Non-pigmented ciliary epithelial cell (primary cell): ENCODE measurements at places on chromosomes 7 and 10.

DNA sequence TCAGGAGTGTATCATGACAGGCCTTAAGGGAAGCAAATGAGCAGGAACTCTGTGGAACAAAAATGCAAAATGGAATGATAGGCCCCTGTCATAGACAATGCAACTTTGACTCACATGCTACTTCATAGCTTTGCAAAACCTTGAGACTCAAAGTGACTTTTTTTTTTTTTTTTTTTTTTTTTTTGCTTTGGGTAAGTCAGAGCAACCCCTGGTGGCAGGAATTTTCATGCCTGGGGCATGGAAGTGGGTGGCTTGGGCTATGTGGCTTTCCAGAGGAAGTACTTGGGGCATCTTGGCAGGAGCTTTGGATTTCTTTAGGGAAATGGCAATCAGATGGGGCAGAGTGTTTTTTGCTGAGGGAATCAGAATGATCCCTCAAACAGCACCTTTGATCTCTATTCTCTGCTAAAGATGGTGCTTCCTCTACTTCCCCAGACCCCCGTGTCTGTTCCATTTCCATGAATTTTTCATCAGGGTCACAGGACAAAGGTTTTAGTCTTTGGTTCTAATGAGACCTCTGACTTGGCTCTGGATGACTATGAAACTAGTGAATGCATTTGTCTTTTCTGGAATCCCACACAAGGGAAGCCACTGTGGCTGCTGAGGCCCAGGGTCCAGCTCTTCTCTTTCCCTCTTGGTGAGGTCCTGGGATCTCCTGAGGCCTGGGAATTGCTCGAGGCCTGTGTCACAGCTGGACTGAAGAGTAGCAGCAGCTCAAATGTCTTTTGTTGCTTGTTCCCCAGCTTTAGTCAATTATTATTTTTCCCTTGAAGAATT lies 62.8 kb downstream of the TACC2 start:
- no peak for DNase-seq

DNA sequence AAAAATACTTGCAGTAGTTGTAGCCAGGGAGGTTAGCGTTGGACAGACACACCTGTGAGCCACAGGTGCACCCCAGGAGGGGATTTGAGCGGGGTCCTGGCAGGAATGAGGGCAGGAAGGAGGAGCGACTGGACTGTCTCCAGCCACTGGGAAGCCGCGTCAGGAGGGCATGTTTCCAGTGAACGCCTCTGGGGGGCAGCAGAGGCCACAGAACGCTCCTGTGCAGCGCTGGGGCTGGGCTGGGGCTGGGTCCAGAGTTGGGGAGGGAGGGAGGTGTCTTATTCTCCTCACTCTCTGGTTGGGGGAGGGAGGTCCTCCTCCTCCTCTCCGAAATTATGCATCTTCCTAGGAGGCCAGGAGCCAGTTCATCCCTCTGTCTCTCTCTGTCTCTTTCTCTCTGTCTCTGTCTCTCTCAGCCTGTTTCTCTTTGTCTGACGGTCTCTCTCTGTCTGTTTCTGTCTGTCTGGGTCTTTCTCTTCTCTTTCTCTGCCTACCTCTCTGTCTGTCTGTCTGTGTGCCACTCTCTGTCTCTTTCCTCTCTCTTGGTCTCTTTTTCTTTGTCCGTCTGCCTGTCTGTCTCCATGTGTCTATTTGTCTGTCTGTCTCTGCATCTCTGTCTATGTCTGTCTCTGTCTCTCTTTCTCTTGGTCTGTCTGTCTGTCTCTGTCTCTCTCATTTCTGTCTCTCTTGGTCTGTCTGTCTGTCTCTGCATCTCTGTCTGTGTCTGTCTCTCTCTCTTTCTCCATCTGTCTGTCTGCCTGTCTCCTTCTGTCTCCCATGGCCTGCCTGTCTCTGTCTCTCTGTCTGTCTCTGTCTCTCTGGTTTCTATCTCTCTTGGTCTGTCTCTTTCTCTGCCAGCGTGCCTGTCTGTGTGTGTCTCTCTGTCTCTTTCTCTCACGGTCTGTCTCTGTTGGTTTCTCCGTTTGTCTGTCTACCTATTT lies 9.9 kb upstream of the PSMG3 start:
- no peak for DNase-seq

DNA sequence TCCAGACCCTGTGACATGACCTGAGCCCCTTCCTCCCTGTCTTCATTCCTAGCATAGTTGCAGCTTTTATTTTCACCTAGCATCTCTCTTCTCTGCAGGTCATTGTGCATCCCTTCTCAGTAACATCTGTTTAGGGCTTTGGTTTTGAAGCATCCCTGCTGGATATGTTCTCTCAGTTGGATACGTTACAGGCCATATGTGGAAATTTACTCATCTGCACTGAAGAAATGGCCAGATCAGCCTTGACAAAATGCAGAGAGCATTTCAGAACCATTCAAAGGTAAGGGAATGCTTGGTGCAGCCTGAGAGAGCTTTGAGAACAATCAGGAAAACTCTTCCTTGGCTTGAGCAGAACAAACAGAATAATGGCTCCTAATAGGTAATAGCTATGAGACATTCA lies 647.0 kb downstream of the KCNMA1 start:
- DNase-seq = no peak

DNA sequence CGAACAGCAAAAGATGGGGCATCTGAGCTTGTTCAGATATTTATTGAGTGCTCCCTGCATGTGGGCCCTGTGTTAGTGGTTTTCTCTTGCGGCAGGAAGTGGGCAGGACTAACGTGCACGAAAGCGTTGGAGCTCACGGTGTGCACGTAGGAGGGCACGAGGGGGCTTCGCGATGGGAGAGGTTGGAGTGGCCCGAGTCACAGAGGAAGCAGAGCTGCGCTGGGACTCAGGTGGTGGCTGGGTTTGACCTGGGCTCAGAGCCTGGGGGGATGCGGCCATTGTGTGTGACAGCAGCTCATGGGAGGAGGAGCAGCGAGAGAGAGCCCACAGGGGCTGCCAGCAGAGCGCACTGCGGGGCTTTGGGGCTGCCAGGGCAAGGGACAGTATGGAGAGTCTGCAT lies 7.7 kb downstream of the ZSCAN25 start:
- DNase-seq = no peak

- DNase-seq = no peak
These were observed 150.8 kb downstream of the PFKFB3 start for GRCh38 chr10:6353526-6353925.

DNA sequence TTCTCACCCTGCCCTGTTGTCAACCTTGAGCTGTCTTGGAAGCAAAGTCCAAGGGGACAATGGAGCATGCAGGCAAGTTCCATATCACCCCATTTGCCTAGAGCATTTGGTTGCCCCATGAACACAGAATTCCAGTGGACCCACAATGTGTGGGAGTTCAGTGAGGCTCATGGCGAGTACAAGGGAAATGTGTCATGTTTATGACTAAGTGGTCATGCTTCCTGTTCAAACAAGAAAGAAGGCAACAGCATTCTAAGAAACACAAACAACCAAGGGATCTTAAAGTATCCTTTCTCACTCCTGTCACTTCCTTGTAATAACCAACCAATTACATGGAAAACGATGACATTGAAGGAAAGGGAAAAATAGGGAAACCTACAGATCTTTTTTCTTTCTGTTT lies 513.0 kb downstream of the INHBA start:
- peak; percentile 98 for DNase-seq

GRCh38 chr10:78706256-78706655 lies 362.5 kb upstream of the ZMIZ1 start:
- no peak for DNase-seq

DNA sequence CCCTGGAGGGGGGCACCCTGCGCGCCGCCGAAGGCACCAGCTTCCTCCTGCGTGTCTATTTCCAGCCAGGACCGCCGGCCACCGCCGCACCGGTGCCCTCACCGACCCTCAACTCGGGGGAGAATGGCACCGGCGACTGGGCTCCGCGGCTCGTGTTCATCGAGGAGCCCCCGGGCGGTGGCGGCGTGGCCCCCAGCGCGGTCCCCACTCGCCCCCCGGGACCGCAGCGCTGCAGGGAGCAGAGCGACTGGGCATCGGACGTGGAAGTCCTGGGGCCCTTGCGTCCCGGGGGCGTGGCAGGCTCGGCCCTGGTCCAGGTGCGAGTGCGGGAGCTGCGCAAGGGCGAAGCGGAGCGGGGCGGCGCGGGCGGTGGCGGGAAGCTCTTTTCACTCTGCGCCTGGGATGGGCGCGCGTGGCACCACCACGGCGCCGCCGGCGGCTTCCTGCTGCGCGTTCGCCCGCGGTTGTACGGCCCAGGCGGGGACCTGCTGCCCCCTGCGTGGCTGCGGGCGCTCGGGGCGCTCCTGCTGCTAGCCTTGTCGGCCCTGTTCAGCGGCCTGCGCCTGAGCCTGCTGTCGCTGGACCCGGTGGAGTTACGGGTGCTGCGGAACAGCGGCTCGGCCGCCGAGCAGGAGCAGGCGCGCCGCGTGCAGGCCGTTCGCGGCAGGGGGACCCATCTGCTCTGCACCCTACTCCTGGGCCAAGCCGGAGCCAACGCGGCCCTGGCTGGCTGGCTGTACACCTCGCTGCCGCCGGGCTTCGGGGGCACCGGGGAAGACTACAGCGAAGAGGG lies 594 bp downstream of the CNNM1 start:
- DNase-seq = no peak

GRCh38 chr10:51700228-51700817 lies 928 bp upstream of the CSTF2T start:
- no peak for DNase-seq

DNA sequence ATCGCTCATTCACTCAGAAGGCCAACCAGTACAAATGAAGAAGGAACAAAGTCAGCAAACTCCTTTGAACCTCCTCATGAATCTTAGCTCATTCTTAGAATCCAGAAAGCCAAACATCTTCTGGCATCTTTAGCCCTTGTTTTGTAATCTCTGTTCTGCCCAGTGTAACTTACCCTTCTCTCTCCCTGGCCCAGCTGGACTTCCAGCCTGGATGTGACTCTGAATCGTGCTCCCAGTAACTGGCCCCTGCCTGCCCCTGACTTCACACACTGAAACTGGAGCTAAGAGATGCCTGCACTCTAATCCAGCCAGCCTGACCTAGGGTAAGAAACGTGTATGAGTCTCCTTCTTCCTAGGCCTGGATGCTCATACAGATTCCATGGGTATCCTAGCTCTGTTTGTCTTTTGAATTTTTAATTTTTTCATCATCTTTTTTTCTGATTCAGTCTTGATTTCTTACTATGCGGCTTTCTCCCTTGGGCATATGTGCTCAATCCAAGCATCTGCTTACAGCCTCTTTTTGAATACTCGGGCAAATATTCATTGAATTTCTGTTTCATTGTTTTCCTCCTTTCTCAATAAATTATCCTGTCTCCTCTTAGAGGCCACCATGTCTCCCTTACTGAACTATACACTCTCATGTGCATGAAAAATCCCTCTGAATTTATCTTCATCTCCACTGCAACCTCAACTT lies 845.6 kb upstream of the AUTS2 start:
- no peak for DNase-seq

DNA sequence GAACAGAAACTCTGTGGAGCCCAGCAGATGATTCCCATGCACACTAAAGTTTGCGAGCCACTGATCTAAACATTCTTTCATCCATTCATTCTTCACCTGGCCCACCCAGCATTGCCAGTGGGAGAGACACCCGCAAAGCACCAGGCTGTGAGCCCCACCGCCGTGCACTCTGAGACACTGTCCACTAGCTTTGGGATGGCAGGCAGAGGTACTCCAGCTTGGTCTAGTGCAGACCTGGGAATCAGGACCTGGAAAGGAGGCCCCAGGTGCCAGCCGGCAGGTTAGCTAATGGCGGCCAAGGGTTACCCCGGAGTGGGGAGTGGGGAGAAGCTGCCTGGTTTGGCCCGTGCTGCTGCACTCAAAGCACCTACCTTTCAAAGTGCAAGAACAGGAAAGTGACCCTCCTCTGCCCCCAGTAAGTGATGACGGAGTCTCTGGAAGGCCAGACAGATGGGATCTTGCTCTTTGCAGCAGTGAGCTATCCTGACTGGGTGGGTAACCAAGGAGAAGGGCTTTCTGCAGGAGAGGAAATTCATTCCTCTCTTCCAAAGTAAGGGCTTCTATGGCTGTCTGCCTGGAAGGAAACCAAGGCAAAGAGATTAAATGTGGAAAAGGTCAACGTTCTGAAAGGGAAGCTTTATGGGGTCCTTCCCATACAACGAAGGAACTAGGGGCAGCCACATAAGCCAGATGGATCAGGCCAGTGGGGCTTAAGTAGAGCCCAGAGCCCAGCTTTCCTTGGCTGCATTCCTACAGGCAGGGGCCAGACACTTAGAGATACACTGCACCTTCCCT lies 74.2 kb upstream of the LRRC4 start:
- no peak for DNase-seq

DNA sequence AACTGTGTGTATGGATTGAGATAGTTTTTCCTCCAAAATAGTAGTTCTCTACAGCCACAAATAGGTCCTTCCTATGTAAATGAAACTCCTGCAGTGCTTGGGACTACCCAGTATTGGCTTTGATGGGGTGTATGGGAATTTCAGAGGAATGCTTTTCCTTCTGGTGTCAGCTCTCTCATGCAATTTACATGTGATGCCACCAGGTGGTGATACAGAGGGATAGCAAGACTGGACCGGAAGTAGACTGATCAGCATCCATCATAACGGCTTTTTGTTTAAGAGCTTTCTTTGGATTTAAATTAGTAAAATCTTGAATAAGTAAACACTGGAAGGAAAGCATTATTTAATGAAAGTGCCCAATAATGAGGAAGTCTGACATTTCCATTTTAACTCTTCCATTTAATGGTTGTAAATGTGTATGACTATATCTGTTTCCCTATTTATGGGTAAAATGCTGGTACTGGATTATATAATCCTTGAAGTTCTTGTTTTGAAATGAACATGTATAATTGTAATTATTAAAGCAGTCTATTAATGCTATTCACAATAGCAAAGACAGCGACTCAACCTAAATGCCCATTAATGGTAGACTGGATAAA lies 22.7 kb downstream of the DYNC1I1 start:
- DNase-seq = no peak

DNA sequence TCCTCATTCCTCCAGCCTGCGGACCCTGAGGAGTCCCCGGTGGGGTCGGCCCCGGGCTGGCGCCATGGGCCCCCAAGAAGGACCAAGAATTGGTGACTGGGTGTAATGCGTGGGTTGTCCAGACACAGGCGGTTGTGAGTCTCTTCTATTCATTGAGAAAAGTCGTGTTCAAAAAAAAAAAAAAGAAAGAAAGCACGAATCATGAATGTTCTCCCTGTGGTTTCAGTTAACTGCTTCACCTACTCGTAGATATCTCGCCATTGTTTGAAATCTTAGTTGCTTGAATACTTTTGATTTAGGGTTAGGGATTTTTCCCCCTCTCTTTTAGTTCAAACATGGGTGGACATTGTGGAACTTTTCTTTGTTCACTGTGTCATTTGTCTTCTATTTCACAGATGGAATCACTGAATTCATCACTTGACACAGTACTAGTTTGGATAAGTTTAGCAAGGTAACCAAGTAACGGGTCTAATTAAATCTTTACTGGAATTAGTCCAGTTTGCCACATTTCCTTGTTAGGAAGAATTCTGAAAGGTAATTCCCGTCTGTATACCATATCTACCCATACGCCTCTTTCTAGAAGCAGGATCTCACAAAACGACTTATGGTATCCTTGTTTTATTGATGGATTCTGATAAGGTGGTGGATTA lies 775 bp downstream of the STARD3NL start:
- no peak for DNase-seq

GRCh38 chr10:122555442-122555841 lies 5.1 kb upstream of the DMBT1 start:
- no peak for DNase-seq
